ENCODE measurements at places on chromosomes 2 and 18.

- peaks cover 72% of the 10 kb centered on the region for H3K4me1 ChIP-seq
- peak overlapping the region; percentile 90 for H3K4me3 ChIP-seq
- DNase-seq: no peak
- peak overlapping the region; percentile 97 for H3K27ac ChIP-seq
- no peaks in the 10 kb centered on the region for H3K27me3 ChIP-seq
Measured at GRCh38 chr2:181308766-181309515, 148.2 kb upstream of the ITGA4 start.

DNA sequence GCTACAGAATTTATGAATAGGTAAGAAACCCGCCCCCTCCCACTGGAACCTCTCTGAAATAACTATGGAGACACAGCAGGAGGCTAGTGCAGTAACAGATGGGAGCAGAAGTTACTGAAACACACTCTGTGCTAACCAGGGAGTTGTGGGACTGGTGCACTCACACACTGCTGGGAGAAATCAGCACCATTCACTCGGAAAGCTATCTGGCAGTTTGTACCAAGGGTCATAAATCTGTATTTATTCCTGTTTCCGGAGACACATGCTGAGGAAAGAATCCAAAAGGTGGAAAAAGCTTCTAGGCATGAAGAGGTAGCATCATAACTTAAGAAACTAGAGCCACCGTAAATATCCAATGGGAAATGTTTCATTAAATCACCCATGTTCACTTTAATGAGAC is 39.9 kb downstream of the TGFA start:
- no peaks in the 10 kb centered on the region for H3K27me3 ChIP-seq
- no peaks in the 10 kb centered on the region for H3K4me1 ChIP-seq
- H3K4me3 ChIP-seq: no peak overlapping the region
- no peak for DNase-seq

GRCh38 chr2:61679096-61679495 is 140.9 kb upstream of the XPO1 start:
- no peaks in the 10 kb centered on the region for H3K4me1 ChIP-seq
- H3K4me3 ChIP-seq: no peak overlapping the region
- DNase-seq: no peak
- H3K27ac ChIP-seq: no peak overlapping the region
- H3K27me3 ChIP-seq: no peaks in the 10 kb centered on the region

DNA sequence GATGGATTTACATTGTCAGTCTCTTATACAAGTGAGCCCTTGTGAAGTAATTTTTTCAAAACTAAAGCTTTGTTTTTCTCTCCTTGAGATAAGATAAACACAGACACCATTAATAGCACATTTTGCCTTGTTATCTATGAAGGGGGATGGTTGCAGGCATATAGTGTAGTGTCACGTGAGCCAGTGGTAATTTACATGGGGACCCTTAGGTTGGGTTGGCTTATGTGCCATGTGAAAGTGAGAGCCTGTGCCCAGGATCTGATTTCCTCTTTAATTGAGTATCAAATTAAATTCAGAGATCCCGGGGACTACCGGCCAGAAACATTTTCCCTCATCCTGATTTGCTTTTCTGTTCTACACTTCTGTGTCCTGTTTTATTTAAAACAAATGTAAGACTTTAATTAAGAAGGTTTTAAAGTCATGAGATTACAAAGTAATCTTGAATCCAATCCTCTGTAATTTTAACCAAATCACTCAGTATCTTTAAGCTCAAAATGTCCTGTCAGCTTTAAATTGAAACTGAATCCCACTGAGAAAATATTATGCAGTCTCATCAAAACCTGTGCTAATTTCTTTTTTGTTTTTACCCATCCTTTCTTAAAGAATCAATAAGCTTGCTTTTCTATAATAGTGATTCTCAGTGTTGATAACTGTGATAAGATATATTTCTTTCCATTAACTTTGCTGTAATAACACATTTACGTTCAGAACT is 63.8 kb downstream of the PTPRM start:
- no peak overlapping the region for H3K4me3 ChIP-seq
- H3K36me3 ChIP-seq: no peaks in the 10 kb centered on the region
- H3K27ac ChIP-seq: no peak overlapping the region
- no peaks in the 10 kb centered on the region for H3K4me1 ChIP-seq

GRCh38 chr18:54162431-54162830 is 62.0 kb downstream of the MBD2 start:
- H3K4me1 ChIP-seq: no peaks in the 10 kb centered on the region
- no peak overlapping the region for H3K27ac ChIP-seq
- DNase-seq: no peak
- peaks cover 51% of the 10 kb centered on the region for H3K36me3 ChIP-seq

DNA sequence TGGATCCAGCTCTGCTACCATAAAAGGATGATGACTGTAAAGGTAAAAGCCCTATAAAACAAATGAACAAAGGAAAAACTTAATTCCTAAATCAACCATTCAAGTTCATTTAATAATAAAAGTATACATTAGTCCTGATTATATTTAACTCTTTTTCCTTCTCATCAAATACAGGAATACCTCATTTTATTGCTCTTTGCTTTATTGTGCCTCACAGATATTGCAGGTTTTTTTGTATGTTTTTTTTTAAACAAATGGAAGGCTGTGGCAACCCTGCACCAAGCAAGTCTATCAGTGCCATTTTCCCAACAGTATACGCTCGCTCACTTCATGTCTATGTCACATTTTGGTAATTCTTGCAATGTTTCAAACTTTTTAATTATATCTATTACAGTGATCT is 38.2 kb downstream of the USP37 start:
- no peak overlapping the region for H3K27ac ChIP-seq
- no peak for DNase-seq
- no peaks in the 10 kb centered on the region for H3K27me3 ChIP-seq
- H3K4me3 ChIP-seq: no peak overlapping the region

- no peaks in the 10 kb centered on the region for H3K4me1 ChIP-seq
- DNase-seq: no peak
- H3K27me3 ChIP-seq: peaks cover 2% of the 10 kb centered on the region
Measured at GRCh38 chr2:6793371-6793770, 72.3 kb downstream of the CMPK2 start.

DNA sequence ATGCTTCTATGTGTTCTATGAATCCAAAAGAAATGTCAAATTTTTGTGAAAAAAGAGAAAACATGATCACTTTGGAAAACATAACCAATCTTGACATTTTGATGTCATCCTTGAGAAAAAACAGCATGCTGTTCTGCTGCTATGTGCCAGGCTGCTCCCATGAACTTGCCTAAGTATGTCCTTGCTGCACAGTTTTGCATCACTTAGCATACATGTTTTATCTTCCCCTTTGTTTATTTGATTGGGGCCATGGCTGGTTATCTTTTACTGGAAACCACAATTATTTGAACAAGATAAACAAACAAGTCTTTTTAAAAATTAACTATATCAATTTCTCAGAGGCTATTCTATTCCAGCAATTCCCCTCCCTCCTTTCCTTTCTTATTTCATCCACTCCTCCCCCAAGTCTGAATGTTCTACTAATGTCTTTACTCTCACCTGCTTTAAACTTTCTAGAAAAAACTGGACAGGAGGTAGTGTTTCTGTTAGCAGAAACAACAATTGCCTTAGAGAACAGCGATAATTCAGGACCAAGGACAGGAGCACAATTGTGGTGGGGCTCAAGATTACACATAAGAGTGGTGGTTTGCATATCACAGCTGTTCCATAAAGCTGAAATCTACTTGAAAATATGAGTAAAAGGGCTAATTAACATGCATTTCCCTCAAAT is 6.7 kb downstream of the AOX1 start:
- peaks cover 34% of the 10 kb centered on the region for H3K27me3 ChIP-seq
- H3K4me1 ChIP-seq: no peaks in the 10 kb centered on the region
- no peak overlapping the region for H3K27ac ChIP-seq
- no peak for DNase-seq
- H3K4me3 ChIP-seq: no peak overlapping the region
- H3K36me3 ChIP-seq: no peaks in the 10 kb centered on the region

DNA sequence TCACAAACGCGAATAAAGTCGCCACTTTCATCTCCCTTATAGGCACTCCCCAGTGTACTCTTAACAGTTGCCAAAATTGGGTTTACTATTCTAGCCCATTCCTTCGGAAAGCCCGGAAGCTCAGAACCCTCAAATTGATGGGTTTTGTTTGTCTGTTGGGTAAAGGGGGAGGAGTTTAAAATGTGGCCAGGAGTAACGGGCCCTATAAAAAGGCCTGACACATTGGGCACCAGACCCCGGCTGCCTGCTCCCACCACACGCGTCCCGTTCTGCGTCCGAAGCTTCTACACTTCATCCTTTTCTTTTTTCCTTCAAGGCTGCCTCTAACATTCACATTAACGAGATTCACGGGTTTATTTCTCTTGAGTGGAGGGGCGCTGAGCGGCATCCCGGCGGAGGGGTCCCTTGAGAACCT is 837 bp downstream of the NHEJ1 start:
- H3K27ac ChIP-seq: peak overlapping the region; percentile 97
- no peak for DNase-seq
- no peaks in the 10 kb centered on the region for H3K27me3 ChIP-seq
- peaks cover 27% of the 10 kb centered on the region for H3K36me3 ChIP-seq

DNA sequence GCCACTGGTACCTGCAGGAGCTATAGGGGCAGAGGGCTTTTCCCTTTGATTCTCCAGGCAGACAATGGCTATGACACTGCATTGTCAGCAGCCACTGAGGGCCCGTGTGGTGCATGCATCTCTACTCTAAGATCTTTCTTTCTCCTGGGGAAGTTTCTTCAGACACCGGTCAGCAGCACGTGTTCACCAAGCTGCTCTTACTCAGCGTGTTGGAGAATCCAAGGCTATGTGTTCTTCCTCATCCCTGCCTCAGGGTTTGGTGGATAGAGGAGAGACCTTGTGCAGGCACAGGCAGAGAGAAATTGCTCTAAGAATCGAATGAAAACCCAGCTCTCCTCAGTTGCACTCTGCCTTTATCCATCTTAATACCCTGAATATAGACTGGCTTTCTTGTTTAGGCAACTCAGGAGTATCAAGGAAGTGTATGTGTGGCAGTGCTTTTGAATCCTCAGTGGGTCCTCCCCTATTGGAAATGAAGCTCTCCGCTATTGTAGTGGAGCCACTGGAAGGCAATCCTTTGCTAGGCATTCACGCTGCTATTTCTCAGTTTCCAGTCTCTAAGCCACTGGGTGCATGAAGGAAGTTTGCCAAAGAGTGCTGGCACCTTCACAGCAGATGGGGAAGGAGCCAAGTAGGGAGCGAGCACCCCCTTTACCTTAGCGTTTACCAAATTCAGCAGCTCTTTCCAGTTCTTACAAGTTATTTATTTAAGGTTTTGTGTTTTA is 86.9 kb upstream of the EML6 start:
- DNase-seq: no peak
- H3K4me1 ChIP-seq: peaks cover 51% of the 10 kb centered on the region
- H3K36me3 ChIP-seq: peaks cover 10% of the 10 kb centered on the region

DNA sequence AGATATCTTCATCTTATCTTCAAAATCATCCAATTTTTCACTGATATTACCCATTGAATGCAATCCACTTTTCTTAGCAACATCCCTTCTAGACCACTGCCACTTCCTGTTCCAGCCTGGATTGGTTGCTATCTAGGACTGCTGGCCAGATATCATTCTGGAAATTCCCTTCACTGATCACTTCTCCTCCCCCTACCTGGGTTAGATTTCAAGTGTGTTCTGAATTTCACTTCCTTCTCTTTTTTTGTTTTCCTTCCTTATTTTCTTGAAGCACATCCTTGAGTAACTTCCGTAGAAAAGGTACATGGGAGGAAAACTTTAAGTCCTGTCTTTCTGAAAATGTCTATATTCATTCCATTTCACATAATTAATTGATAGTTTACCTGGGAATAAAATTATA is 82.0 kb upstream of the IL1R2 start:
- H3K36me3 ChIP-seq: peaks cover 15% of the 10 kb centered on the region
- no peaks in the 10 kb centered on the region for H3K4me1 ChIP-seq
- peaks cover 31% of the 10 kb centered on the region for H3K27me3 ChIP-seq
- H3K27ac ChIP-seq: no peak overlapping the region
- no peak overlapping the region for H3K4me3 ChIP-seq

DNA sequence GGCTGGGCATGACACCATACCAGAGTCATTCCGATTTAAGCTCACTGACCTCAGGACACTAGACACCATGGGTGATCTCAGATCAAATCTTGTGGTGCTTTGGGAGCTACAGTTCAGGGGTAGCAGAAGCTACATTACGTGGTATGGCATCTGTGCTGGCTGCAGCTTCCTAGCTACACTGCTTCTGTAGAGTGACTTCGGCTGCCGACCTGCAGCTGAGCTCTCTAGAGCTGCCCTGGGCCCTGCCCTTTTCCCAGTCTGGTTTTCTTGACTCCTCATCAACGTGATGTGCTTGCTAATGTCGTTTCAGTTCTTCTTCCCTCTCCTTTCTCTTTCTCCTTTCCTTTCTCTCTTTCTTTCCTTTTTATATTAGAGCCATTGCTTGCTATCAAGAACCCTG is 100.2 kb downstream of the AP1S3 start:
- H3K4me1 ChIP-seq: no peaks in the 10 kb centered on the region
- DNase-seq: no peak
- no peaks in the 10 kb centered on the region for H3K36me3 ChIP-seq
- H3K27me3 ChIP-seq: peaks cover 19% of the 10 kb centered on the region
- no peak overlapping the region for H3K27ac ChIP-seq

- H3K4me3 ChIP-seq: no peak overlapping the region
- peaks cover 2% of the 10 kb centered on the region for H3K27me3 ChIP-seq
- H3K27ac ChIP-seq: no peak overlapping the region
- H3K4me1 ChIP-seq: no peaks in the 10 kb centered on the region
- no peaks in the 10 kb centered on the region for H3K36me3 ChIP-seq
Measured at GRCh38 chr2:53473775-53474311, 293.8 kb upstream of the CHAC2 start.

DNA sequence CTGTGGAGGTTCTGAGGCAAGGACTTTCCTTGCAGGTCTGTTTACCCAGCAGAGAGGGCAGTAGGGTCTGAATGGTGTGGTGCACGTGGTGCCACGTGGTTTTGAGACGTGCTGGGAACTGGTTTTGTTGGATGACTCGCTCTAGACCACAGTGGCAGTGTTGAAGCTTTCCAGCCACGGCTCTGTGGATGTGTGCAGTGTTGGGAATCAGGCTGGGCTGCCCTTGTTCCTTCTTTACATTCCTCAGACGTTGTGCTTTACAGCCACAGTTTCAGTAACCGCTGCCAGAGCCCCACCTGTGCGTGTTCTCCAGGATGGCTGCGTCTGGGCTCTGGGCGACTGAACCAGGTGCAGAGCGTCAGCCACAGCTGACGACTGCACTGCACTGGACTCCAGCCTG is 8.2 kb downstream of the CTDP1 start:
- H3K27me3 ChIP-seq: no peaks in the 10 kb centered on the region
- no peak overlapping the region for H3K27ac ChIP-seq
- H3K4me1 ChIP-seq: peaks cover 66% of the 10 kb centered on the region
- H3K4me3 ChIP-seq: no peak overlapping the region
- no peaks in the 10 kb centered on the region for H3K36me3 ChIP-seq

DNA sequence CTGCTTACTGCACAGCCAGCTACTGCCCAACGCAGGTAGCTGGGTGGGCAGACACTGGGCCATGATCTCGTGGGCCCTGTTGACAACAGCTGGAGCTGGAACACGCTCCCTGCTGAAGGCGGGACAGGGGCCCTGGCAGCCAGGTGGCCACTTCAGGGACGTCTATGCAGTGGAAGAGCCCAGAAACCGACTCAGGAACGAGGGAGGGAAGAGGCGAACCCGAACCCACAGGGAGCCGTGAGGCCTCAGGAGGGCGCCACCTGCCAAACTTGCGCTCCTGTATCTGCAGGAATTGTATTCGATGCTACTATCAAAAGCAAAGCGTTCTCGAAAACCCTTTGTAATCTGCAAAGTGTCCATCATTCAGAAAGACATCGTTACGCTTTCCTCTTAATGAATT is 198.4 kb downstream of the EIPR1 start:
- H3K36me3 ChIP-seq: peaks cover 4% of the 10 kb centered on the region
- no peak overlapping the region for H3K27ac ChIP-seq
- DNase-seq: no peak
- no peaks in the 10 kb centered on the region for H3K27me3 ChIP-seq

- H3K36me3 ChIP-seq: no peaks in the 10 kb centered on the region
- H3K4me1 ChIP-seq: no peaks in the 10 kb centered on the region
- DNase-seq: no peak
- H3K4me3 ChIP-seq: no peak overlapping the region
Measured at GRCh38 chr2:30181176-30181575, 34.4 kb downstream of the YPEL5 start.
